ENCODE measurements at places on chromosomes 7 and 10.
A peak's percentile ranks its signal among the peaks of the same experiment; 100 is the strongest.

DNA sequence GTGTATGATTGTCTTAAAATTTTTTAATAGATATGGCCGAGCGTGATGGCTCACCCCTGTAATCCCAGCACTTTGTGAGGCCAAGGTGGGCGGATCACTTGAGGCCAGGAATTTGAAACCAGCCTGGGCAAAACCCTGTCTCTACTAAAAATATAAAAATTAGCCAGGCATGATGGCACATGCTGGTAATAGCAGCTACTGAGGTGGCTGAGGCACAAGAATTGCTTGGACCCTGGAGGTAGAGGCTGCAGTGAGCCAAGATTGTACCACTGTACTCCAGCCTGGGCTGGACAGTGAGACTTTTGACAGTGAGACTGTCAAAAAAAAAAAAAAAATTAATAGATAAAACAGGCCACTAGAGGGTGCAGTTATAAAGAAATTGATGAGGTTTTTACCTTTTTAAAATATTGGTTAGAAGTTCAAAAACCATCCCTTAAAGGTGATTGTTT is 20.5 kb downstream of the NOM1 start:
- no peak for DNase-seq

DNA sequence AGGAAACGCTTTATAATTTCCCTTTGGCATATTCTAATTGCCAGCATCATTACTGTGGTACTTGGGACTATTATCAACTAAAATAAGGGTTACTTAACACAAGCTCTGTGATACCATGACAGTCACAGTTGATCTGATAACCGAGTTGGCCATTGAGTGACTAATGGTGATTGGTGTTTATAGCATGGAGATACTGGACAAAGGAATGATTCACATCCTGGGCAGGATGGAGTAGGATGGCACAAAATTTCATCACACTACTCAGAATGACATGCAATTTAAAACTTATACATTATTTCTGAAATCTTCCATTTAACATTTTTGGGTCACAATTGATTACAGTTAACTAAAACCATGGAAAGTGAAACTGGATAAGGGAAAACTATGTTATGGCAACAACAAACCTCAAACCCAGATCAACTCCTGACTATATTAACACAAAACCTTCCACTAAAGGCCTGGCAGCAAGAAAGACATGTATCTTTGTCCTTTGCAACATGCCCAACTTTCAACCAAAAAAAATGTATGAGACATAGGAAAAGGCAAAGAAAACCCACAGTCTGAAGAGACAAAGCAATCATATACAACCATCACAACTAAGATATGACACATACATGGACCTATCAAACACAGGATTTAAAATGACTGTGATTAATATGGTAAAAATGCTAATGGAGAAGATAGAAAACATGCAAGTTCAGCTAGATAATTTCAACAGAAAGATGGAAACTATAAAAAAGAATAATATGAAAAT is 208.5 kb upstream of the NRP1 start:
- no peak for DNase-seq

DNA sequence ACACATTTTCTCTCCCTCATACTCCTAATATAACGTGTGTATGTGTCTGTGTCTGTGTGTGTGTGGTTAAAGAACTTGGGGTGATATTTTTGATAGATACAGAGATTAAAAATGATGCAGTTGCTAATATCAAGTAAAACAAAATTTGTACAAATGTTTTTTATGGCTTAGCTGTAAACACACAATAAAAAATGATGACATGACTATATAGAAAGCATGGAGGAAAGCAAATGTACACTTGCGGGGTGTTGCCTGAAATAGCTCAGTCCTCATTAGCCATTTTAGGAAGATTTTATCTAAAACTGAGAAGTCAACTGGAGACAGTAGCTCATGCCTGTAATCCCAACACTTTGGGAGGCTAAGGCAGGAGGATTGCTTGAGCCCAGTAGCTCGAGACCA is 5.6 kb upstream of the TASOR2 start:
- DNase-seq = no peak

DNA sequence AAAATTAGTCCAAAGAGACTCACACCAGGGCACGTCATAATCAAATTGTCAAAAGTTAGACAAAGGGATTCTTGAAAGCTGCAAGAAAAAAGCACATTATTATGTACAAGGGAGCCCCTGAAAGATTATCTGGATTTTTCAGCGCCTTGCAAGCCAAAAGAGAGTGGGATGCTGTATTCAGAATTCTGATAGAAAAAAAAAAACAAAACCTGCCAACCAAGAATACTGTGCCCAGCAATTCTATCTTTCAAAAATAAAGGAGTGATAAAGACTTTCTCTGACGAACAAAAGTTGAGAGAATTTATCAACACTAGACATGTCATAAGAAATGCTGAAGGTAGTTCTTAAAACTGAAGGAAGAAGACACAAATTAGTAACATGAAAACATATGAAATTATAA is 240.2 kb downstream of the SNX13 start:
- DNase-seq = no peak

- peak; percentile 34 for DNase-seq
Measured at GRCh38 chr10:93580828-93581227, 14.4 kb downstream of the FFAR4 start.

- DNase-seq = no peak
Measured at GRCh38 chr10:71156436-71156835, 55.9 kb upstream of the UNC5B start.

GRCh38 chr7:74655324-74655723 is 2.2 kb upstream of the GTF2I start:
- DNase-seq = no peak

GRCh38 chr7:114533131-114533530 is 118.5 kb downstream of the FOXP2 start:
- DNase-seq = no peak

GRCh38 chr7:1809070-1809469 is 139.0 kb downstream of the ELFN1 start:
- no peak for DNase-seq

DNA sequence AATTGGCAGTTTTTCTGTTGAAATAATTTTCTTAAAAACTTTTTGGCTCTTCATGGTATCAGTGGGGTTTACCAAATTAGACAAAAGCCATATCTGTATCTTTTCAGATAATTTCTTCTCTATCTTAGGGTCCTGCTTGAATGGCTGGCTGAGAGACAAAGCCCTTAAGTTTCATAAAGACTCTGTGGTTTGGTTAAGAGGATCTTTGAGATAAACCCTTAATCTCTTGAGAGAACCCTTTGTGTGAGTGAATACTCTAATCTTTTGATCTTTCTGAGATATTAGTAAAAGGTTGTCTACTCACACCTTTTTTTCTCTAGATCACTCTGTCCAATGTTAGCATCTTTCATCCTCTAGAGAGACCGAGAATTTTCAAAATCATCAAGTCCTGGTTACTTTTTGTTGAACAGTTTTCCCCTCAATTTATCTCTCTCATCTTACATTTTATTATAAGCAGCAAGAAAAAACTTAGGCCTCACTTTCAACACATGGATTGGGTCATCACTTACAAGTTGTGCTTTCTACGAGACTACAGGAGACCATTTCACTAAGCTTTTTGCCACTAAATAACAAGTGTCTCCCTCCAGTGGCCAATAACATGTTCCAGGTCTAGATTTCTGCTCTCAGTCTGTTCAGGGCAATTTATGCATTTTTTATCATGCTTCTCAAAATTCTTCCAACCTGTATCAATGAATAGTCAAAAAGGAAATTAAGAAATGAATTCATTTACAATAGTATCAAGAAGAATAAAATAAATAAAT is 28.4 kb downstream of the DNAJC9 start:
- no peak for DNase-seq

DNA sequence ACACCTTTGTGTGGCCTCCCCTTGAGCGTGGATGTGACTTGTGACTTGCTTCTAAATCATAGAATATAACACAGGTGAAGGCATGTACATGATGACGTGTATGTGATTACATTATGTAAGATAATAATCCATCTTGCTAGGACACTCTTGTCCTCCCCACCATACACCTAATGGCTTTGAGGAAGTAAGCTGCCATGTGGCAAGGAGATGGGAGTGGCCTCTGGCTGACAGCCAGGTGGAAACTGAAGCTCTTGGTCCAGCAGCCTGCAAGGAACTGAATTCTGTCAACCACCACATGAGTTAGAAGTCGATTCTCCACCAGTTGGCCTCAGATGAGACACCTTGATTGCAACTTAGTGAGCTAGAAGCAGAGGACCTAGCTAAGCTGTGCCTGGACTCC is 67.4 kb upstream of the ELN start:
- DNase-seq = no peak

DNA sequence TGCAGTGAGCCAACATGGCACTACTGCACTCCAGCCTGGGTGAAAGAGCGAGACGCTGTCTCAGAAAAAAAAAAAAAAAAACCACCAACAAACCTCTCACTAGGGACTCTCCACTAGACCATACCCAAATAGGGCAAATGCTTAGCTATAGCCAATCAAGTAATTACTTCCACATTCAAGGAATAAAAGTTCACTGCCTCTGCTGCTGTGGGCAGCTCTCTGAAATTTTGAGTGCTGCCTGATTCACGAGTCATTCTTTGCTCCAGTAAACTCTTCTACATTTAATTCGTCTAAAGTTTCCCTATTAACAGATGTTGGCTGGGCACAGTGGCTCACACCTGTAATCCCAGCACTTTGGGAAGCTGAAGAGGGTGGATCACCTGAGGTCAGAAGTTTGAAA is 4.7 kb upstream of the NRBF2 start:
- DNase-seq = no peak

- DNase-seq = no peak
Measured at GRCh38 chr10:31599626-31600504, 280.8 kb downstream of the ZEB1 start.

GRCh38 chr7:71995111-71995510 is 417.0 kb downstream of the CALN1 start:
- DNase-seq = no peak

DNA sequence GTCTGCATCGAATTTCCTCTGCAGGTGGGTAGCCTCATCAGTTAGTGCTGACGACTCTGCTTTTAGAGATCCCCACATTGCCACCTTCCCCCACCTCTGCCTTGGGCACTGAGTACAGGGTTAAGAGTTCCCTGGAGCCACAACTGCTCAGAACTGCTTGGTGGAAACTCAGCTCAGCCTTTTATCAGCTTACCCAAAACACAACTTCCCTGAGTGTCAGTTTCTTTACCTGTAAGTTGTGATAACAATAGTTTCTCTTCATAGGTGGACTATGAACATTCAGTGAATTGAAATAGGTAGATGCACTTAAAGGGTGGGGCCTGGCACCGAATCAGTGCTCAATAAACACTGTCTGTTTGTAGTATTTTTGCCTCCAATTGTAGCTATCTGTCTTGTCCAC is 11.3 kb downstream of the ASB13 start:
- no peak for DNase-seq

- no peak for DNase-seq
Measured at GRCh38 chr10:13973742-13974141, 357.0 kb downstream of the FRMD4A start.

- no peak for DNase-seq
Measured at GRCh38 chr7:117395743-117396142, 31.6 kb downstream of the ASZ1 start.

DNA sequence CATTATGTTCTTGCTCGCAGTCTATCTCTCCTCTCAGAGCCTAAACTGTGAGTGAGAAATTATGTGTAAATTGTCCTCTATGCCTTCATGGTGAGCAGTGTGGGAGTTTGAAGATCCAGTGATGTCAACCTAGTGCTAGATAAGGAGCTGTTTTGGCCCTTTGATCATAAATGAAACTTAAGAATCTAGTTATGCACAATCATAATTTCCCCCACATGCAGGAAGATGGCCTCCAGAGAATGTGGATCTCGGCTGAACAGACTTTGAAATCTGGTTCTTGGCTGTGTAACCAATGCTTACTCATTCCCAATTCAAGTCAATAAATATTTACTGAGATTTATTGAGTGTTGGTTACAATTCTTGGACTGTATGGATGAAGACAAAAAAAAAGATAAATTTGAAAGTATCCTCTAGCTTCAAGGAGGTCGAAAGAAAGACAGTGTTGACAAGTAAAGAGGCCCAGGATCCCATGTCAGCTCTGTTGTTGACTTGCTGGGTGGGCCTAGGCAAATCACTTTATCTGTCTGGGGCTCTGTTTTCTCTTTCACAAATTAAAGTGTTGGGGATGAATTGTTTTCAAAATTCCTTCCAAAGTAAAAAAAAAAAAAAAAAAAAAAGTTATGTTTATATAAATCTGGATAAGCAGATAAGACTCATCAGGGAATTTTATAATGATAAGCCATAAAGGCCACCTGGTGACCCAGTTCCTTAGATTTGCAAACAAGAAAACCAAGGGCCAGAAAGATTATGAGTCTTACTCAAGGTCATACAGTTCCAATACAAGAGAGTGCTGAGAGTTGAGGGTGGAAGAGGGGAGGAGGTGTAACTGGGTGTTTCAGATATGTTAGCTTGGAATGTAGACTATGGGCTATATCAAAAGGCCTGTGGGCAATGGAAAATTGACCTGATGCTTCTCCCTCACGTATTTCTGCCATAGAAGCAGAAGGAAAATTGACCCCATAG is 969.9 kb downstream of the KCNMA1 start:
- DNase-seq = no peak

- DNase-seq = no peak
Measured at GRCh38 chr10:14093730-14094484, 236.8 kb downstream of the FRMD4A start.

DNA sequence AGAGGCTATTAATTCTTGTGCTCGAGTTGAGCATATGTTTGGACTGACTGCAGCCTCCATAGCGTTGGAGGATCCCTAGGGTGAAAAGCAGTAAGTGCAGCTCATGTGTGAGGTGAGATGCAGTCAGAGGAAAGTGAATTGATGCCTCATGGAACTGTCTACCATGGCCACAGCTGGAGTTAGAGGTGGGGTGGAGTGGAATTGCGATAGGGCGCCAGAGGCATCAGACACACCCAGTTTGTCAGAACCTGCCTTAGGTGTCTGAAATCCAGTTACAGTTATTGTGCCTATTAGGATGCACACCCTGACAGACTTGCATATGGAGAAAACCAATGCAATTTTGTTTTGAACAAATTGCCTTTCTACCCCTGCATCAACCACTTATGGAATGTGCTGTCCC is 39.4 kb downstream of the ERLIN1 start:
- DNase-seq = no peak

GRCh38 chr10:42754155-42755027 is 28.2 kb upstream of the BMS1 start:
- no peak for DNase-seq

GRCh38 chr10:60293581-60294175 is 96.0 kb downstream of the ANK3 start:
- no peak for DNase-seq

DNA sequence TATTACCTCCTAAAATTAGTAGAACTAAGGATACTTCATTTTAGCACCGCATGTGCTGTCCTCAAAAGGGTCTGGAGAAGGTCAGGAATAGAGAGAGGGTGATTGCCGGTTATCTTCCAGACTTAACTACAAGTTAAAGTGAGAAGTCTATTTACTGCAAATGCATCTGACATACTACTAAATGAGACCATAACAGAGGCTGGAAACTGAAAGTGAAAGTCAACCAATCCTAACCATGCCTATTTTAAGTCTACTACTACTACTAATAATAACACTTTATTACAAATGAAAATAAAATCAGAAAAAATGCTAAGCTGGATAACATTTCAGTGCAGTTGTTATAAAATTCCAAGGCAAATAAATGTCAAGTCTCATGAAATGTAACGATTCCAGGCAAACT is 244.7 kb downstream of the KIF20B start:
- DNase-seq = no peak

Data from nucleus accumbens (tissue), 56 donors.